ENCODE measurements at places on chromosomes 12 and 14. TPM values are rescaled to one million over a fixed set of nuclear protein-coding genes. Genes with fewer than 3 reads are reported as not detected.

Gene TAS2R30
- 0.12 TPM for polyA plus RNA-seq

Gene XRCC3
- polyA plus RNA-seq: 19.2 TPM

Gene PRPF40B
- polyA plus RNA-seq: 23.4 TPM

Gene CYP46A1
- 4.6 TPM for polyA plus RNA-seq

Gene GDF11
- 19.5 TPM for polyA plus RNA-seq

Gene TSPAN9
- 78.2 TPM for polyA plus RNA-seq

Gene KCNMB4
- polyA plus RNA-seq: 25.7 TPM

DNA sequence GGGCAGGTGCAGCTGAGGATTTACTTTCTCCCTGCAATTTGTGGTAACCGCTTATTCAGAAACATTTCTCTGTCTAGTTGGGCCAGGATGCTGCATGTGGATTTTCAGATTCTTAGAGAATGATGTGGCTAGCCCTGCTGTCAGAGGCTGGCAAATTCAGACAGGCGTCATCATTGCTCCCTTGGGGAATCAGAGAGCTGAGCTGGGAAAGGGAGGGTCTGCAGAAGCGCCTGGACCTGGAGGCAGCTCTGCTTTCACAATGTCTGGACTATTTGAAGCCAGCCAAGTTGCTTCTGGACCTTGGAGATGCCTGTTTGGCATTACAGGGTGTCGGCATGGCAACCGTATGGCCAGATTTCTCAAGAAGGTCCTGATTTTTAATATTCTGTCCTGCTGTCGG is 3.4 kb downstream of the GALNT16 start:
- DNase-seq: no peak

GRCh38 chr12:31235868-31236395 is 90.0 kb downstream of the SINHCAF start:
- no peak for DNase-seq

- no peak for DNase-seq
Measured at GRCh38 chr14:42174357-42174756, 567.7 kb downstream of the LRFN5 start.

DNA sequence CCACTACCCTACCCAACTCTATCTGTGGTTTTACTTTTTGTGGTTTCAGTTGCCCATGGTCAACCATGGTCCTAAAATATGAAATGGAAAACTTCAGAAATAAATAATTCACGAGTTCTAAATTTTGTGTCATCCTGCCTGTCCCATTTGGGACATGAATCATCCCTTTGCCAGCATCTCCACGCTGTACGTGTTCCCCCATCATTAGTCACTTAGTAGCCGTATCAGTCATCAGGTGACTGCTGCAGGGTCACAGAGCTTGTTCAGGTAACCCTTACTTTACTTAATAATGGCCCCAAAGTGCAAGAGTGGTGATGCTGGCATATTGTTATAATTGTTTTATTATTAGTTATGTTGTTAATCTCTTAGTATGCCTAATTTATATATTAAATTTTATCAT is 209.9 kb downstream of the ITPR2 start:
- DNase-seq: no peak

- DNase-seq: no peak
Measured at GRCh38 chr12:120744922-120745493, 19.4 kb downstream of the ACADS start.

- peak; percentile 10 for DNase-seq
Measured at GRCh38 chr14:21868442-21869046, 194.9 kb upstream of the OR4E1 start.

GRCh38 chr12:124453419-124454351 is 113.7 kb downstream of the NCOR2 start:
- no peak for DNase-seq

DNA sequence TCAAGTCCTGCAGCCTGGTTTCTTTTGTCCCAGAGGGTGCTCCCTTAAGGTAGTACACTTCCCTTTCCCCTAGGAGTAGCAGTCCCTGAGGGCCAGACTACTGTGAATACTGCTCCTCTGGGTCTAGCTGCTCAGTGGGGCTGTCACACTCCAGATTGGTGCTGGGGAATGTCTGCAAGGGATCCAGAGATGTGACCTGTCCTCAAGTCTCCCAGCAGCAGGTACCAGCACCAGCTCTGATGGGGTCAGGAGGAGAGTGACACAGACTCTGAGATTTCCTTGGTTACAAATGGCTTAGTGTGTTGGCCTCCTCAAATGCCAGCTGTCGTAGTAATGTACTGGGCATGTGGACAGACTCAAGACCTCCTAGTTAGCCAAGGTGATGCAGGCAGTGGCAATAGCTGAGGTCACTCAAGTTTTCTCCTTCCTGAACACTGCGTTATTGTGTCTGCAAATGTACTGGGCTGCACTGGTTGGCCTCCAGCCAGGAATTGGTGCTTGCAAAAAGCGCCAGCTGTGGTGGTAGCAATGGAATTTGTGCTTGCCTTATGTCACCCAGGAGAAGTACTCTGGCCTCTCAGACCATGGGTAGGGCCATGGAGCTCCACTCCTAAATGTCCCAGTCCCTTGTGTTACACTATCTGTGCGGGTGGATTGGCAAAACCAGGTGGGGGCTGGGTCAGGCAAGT is 36.4 kb upstream of the AEBP2 start:
- no peak for DNase-seq

GRCh38 chr12:53862206-53862605 is 76.4 kb upstream of the HOXC13 start:
- DNase-seq: no peak

DNA sequence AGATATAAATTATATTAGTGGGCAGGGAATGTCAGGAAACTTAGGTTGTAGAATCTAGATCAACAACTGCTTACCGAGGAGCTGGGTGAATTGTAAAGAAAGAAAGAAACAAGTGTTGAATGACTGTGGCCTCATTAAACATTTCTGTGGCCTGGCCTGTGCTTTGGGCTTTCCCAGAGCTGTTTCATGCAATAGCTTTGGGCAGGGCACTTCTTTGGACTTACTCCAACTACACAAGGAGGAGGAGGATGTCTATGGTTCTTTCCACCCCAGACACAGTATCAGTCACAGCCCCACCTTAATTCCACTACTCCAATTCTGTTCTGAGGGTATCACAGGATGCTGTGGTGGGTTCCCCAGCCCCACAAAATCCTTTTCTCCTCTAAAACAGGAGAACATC is 38.0 kb downstream of the DPF3 start:
- DNase-seq: no peak

- DNase-seq: no peak
Measured at GRCh38 chr14:99715266-99716000, 31.3 kb downstream of the CYP46A1 start.

- DNase-seq: no peak
Measured at GRCh38 chr14:66405158-66405557, 81.0 kb upstream of the CCDC196 start.

DNA sequence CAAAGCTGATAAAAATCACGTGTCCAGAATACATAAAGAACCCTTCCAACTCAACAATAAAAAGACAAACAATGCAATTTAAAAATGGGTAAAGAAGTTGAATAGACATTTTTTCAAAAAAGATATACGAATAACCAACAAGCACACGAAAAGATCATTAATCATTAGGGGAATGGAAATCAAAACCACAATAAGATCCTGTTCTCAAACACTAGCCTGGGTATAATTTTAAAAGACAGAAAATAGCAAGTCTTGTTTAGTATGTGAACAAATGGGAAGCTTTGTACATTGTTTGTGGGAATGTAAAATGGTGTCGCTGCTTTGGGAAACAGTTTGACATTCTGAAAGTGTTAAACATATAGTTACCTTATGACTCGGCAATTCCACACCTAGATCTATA is 86.3 kb upstream of the LMNTD1 start:
- DNase-seq: no peak

DNA sequence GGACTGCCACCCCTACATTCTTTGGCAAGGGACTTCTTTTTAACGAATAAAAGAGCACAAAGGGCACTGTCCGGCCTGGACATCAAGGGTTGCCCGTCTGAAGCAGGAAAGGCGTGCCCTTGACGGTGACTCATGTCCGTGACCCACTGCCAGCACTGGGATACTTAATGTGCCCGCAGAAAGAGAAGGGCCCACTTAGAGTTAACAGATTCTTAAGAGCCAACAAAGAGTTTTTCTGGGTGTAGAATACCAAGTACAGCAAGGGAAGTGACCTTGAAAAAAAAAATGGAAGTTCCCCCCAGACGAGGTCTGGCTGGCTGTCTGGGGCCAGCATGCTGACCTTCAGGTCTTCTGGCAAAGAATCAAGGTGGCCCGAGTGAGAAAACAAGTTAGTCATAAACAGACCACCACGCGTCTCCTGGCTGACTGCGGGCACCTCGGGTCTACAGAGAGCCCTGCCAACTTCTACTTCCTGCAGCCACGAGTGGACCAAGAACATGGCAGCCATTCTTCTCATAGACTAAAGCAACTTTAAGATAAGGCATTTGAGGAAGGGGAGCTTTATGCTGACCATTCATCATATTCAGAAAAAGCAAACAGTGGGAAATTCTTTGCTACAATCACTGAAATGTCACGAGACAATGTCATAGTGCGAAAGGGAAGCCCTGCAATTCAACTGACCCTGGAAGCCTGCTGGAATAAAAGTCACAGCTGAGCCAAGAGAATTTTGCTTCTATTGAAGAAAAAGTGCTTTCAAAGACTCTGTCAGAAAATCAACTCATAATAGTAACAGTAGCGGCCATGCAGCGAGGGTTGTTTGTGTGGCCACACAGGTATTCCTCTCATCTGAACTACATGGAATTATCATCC is 10.5 kb upstream of the SELPLG start:
- no peak for DNase-seq

- DNase-seq: no peak
Measured at GRCh38 chr14:51648296-51648695, 3.4 kb upstream of the FRMD6 start.

GRCh38 chr14:54267172-54267571 is 129.6 kb upstream of the CDKN3 start:
- DNase-seq: no peak

GRCh38 chr14:34971381-34971780 is 11.4 kb upstream of the SRP54 start:
- no peak for DNase-seq

DNA sequence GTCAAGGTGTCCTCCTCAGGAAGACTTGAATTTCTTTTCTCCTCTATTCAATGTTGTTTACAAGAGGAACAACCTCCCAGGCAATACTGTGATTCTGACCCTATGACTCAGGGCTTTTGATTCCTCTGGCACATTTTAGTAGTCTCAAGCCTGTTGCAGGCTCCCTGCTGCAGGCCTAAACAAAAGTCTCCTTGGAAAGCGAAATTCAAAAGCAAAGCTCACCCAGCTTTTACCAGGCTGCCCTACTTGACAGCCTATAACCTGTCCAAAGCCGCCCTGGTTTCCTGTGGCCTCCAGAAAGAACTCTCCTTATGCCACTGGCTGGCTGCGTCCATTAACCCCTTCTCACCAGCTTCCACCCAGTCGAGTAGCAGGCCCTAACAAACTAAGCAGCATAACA is 11.6 kb downstream of the FGD6 start:
- no peak for DNase-seq

DNA sequence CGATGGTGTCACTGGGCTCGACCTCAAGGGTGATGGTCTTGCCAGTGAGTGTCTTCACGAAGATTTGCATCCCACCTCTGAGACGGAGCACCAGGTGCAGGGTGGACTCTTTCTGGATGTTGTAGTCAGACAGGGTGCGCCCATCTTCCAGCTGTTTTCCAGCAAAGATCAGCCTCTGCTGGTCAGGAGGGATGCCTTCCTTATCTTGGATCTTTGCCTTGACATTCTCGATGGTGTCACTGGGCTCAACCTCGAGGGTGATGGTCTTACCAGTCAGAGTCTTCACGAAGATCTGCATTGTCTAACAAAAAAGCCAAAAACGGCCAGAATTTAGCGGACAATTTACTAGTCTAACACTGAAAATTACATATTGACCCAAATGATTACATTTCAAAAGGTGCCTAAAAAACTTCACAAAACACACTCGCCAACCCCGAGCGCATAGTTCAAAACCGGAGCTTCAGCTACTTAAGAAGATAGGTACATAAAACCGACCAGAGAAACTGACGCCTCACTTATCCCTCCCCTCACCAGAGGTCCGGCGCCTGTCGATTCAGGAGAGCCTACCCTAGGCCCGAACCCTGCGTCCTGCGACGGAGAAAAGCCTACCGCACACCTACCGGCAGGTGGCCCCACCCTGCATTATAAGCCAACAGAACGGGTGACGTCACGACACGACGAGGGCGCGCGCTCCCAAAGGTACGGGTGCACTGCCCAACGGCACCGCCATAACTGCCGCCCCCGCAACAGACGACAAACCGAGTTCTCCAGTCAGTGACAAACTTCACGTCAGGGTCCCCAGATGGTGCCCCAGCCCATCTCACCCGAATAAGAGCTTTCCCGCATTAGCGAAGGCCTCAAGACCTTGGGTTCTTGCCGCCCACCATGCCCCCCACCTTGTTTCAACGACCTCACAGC is 717 bp downstream of the UBC start:
- DNase-seq: no peak

- DNase-seq: no peak
Measured at GRCh38 chr14:38261620-38262019, 5.7 kb upstream of the CLEC14A start.

GRCh38 chr12:14554281-14555007 is 13.2 kb downstream of the PLBD1 start:
- peak; percentile 57 for DNase-seq

DNA sequence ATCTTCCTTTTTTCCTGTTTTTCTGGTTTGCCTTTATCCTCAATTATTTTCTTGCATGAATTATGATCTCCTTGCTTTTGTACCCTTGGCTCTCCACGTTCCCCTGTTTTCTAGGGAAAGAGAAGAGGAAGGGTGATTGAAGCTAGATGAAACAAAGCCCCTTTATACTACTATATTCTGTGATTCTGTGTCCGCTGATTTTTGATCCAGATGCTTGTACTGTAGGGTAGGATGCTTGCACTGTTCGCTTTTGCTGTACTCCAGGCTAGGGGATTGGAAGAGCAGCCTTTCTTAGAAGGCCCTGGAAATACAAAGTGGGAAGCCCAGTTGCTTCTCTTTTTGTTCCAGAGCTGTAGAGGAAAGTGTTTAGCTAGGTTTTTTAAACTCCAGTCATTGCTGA is 35.1 kb upstream of the KLHDC2 start:
- DNase-seq: no peak

GRCh38 chr12:70290116-70290515 is 46.9 kb downstream of the CNOT2 start:
- DNase-seq: no peak

DNA sequence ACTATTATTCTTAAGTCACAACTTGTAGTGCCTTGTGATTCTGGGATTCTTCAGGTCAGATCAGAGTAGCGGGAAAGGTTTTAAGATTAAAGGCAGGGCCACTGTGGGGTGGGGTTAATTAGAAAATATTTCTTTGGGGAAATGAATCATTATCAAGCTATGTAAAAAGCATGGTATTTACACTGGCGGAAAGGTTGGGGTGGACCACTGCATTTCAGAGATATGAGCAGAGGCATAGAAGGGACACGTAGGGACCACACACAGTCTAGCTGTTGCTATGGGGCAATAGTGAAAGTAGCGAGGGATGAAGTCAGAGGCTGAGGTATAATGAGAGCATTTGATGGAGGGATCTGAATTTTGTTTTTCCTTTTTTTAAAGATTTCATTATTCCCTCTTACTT is 31.7 kb upstream of the KCNH3 start:
- DNase-seq: no peak

DNA sequence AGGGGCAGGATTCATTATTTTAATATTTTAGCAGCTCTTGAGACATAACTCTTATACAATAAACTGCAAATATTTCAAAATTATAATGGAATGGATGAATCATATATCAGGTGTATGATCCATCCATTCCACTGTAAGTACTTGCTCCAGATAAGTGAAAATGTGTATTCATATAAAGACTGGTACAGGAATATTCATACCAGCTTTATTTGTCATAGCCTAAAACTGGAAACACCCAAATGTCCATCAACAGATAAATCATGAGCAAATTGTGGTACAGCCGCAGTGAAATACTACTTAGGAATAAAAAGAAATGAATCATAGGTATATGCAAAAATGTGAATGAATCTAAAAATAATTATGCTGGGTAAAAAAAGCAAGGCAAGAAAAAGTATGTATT is 263.6 kb upstream of the SYT10 start:
- DNase-seq: no peak

Measured in renal cortex interstitium (tissue), 15 donors.